ENCODE measurements at places on chromosomes 5 and 9. TPM values are rescaled to one million over a fixed set of nuclear protein-coding genes. Genes with fewer than 3 reads are reported as not detected.
A peak's percentile ranks its signal among the peaks of the same experiment; 100 is the strongest.

- no peak for DNase-seq
Observed at GRCh38 chr5:28403846-28404245, 1365.5 kb upstream of the CDH9 start.

DNA sequence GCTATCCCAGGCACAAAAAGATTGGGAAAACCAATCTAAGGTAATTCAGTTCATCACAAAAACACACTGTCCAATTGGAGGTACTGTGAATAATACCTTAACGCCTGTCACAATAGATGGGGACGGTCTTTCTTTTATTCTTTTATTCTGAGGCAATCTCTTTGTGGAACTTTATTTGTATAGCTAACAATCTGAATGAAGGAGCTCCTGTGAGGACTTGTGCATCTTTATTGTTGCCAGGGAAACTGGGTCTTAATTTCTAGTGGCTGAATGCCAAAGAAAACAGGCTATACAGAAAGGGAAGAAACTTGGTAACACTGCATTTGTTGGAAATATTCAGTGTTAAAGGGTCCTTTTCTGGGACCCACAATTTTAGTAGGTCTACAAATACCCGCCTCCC lies 546.9 kb upstream of the C9orf72 start:
- no peak for DNase-seq

DNA sequence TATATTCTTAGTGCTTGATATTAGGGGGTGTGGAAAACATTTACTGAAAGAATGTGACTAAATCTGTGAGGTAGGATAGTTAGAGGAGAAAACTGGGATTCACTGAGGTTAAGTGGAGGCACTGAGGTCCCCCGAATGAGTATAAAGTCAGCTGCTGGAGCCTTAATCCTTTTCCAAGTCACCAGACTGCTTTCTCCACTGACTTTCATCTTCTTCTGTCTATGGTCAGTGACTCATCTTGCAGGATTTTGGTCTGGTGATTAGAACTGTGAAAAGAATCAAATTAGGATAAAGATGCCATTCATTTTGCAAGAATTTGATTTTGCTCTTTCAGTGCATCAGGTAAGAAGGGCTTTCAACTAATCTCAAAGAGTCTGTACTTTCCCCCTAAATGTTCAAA lies 89.3 kb upstream of the ALDH1A1 start:
- DNase-seq, result no peak

DNA sequence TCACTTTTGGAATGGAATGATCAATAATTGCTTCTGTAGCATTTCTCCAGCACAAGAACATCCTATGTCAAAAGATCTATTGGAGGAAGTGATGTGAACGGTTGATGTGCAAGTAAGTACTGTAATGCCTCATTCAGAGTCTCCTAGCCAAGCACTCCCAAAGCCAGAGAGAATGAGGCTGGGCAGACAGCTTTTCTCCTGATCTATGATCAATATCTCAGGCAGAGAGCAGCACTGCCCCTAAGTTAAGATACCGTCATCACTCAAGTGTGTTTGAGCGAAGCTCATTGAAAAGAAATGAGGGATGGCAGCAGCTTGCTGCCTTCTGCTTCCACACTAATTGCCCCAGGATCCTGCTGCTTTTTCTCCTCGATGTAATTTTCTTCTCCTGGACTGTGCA lies 324.1 kb upstream of the GRAMD2B start:
- no peak for DNase-seq

GRCh38 chr9:95413793-95414192 lies 96.3 kb upstream of the FANCC start:
- no peak for DNase-seq

GRCh38 chr5:35478856-35479682 lies 138.6 kb upstream of the SPEF2 start:
- DNase-seq, result no peak

GRCh38 chr5:9182899-9183695 lies 362.8 kb downstream of the SEMA5A start:
- no peak for DNase-seq

GRCh38 chr9:107172160-107172978 lies 110.7 kb upstream of the RAD23B start:
- peak; percentile 80 for DNase-seq

DNA sequence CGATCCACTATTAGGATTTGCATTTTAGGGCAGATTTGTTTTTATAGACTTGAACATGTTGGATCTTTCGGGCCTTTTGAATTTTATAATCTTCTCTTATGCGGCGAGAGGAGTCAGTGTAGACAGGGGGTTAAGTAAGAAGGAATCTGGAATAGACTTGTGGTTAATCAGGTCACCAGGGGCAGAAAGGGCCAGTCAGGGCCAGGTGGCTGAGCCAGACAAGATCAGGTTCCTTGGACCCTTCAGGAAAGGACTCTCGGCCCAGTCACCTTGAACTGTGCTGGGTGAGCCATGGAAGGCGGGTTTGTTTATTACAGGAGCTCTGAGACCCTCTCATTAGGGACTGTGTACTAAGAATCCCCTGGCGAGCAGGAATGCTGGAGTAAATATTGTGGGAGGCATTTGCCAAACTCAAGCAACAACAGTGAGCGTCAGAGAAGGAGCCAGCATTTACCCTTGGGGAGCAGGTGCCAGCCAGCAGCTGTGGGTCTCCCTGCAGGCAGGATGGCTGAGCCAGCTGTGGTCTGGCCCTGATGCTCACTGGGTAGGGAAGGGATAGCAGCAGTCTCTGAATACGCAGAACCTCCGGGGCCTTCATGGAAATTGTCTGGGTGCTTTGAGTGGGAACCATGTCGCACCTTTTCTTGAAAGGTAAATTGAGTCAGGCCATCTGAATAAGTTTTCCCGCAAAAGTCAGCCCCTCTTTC lies 79.2 kb downstream of the UBE2QL1 start:
- no peak for DNase-seq

DNA sequence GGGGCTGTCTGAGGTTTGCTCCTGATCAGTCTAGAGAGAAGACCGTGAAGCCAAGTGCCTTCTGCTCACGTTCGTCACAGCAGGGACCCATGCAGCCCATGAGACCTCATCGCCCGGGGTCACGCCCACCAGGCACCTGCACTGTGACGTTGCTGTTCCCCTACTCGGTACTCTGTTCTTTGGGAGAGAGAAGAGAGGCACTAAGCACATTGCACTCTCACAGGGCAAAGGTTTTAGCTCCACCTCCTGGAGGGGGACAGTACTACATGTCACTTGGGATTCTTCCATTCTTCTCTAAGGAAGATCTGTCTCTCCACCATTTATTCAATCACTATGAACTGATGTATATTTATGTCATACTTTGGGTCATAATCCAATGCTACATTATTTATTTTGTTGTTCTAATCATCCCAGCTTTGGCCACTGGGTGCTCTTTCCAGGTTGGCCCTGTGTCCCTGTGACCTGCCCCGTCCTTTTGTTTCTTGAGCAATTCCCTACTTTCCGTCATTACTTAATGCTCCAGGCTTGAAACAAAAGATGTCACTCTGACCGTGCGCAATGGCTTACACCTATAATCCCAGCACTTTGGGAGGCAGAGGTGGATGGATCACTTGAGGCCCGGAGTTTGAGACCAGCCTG lies 31.4 kb upstream of the BRD3 start:
- peak; percentile 78 for DNase-seq

The DOCK2 gene
- 181 TPM for total RNA-seq

The SPINK13 gene
- total RNA-seq, result not detected

The FOXI1 gene
- not detected for total RNA-seq

The DMRT3 gene
- total RNA-seq, result not detected

The IL5 gene
- total RNA-seq, result 1.6 TPM

The HSD17B4 gene
- total RNA-seq, result 94.3 TPM

The MRPS30 gene
- total RNA-seq, result 60.1 TPM

Measured in activated CD8-positive, alpha-beta T cell treated with anti-CD3 and anti-CD28 coated beads for 36 hours (primary cell).